T1000 (cell line): ENCODE measurements at places on chromosomes 6 and 20.

- DNase-seq: no peak
Observed at GRCh38 chr6:146389740-146390139, 153.9 kb upstream of the RAB32 start.

GRCh38 chr6:137307163-137307854 lies 88.1 kb upstream of the IFNGR1 start:
- no peak for DNase-seq

DNA sequence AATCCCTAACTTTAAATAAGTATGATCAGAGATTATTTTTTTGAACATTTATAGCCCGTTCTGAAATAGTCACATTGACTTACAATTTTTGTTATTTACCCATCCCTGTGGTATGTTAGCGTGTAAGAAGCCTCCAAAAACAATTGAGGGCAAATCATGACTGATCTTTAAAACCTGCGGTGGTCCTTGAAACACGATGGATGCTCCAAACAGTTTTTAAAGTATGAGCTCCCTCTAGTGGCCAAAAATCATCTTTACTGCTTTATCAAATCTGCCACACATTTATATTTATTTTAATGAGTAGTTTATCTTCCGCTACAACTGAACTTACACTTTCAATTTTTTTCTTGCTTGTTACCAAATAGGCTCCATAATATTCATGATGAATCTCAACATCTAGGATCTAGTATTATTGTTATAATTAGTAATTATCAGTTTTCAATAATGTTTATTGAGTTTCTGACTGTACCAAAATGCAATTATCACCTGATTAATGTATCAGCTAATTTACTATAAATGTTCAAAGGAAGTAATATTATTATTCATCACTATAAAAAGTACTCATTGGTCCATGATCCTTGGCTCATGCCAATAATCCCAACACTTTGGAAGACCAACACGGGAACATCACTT lies 52.2 kb downstream of the MARCKS start:
- no peak for DNase-seq

- DNase-seq: no peak
Observed at GRCh38 chr6:142407685-142408273, 106.0 kb downstream of the ADGRG6 start.

- DNase-seq: no peak
Observed at GRCh38 chr6:78605909-78606446, 261.4 kb upstream of the IRAK1BP1 start.

DNA sequence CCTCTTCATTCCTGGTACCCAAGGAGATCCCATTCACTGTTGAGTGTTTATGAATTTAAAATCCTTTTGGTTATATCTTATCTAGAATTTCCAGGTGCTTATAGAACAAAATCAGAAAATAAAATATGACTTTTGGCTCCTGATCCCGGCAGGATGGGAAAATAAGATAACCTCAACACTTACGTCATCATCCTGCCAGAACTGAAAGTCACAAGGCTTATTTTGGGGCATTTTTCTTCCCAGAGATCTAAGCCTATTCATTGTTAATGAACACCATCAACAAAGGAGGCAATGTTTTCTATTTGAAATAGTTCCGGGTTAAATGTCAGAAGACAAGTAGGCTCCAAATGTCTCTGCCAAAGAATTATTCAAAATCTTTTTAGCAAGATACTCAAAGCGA lies 580.6 kb downstream of the TFAP2A start:
- DNase-seq: no peak

DNA sequence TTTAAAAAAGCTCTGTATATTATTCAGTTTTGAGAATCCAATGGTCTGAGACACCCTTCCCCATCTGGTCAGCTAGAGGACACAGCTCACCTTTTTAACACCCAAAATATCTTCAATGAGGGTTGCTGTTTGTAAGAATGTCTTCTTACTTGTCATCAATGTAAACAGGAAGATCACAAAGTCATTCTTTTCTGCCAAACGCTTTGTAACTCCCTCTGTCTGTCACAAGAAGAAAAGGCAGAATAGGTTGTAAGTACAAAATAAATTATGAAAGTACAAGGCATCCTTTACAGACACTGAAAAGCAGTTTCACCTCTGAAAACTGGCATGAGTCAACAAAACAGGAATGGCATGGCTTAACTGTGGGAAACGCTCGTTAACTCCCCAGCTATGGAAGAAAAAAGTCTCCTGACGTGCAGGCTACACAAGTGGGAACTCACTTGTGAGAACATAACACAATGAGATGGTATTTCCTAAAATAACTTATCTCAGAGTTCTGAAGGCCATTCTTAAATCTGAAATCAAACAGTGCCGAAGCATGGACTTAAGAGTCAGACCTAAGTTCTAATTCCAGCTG lies 42.7 kb downstream of the TRPC4AP start:
- DNase-seq: no peak

DNA sequence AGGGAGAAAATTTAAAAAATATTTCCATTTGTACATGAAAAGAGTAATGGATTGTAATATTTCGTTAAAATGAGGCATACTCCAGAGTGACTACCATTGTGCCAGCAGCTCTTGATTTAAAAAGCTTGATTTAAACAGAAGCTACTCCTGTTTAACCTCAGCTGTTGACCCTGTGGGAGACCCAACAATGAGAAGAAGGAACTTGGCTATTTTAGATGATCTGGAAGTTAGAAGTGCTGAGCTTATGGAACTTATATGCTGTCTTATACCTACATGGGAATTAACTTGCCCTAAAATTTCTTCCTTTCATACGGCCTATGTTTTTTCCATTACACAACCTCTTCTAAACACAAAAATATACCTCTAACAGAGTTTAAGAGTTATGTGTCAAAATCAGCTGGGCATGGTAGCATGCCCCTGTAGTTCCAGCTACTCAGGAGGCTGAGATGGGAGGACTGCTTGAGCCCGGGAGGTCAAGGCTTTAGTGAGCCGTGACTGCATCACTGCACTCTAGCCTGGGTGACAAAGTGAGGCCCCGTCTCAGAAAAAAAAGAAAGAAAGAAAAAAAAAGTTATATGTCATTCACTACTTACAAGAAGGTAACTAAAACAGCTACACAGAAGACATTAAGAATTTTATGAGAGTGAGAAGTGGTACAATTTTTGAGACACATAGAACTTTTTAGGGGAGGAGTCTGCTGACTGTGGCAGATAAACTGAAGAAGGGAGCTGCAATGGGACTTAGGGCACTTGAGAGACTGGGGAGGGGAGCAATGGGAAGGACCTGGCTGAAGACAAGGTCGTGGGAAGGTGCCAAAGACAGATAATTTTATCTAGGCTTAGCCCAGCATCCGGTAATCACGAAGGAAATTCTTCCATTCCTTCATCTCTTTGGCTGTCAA lies 139.9 kb downstream of the MYB start:
- no peak for DNase-seq

GRCh38 chr6:35967076-35967774 lies 46.3 kb upstream of the SRPK1 start:
- no peak for DNase-seq

DNA sequence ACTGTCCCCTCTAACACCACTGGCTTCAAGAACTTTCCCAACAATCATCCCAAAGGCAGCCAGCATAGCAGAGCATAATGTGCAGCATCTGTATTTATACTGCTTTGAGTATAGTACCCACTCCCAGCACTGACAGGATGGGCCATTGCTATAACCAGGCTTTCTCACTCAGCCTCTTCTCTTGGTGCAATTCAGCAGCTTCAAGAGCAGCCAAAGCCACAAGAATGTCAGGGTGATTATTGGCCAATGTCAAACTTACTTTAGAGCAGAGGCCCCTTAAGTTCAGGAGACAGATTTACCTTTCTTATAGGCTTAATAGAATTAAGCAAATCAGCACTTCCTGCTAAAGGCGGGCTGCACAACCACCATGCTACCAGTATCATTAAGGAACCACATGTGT lies 232.4 kb upstream of the RSPO3 start:
- no peak for DNase-seq

- no peak for DNase-seq
Observed at GRCh38 chr20:14921513-14921912, 584.1 kb upstream of the FLRT3 start.

GRCh38 chr6:49675816-49676215 lies 37.5 kb downstream of the CRISP2 start:
- DNase-seq: no peak

- no peak for DNase-seq
Observed at GRCh38 chr6:92810913-92811312, 608.4 kb downstream of the EPHA7 start.

- DNase-seq: no peak
Observed at GRCh38 chr20:1805816-1806215, 89.4 kb upstream of the SIRPA start.

GRCh38 chr6:166029506-166029905 lies 138.1 kb downstream of the TBXT start:
- no peak for DNase-seq

DNA sequence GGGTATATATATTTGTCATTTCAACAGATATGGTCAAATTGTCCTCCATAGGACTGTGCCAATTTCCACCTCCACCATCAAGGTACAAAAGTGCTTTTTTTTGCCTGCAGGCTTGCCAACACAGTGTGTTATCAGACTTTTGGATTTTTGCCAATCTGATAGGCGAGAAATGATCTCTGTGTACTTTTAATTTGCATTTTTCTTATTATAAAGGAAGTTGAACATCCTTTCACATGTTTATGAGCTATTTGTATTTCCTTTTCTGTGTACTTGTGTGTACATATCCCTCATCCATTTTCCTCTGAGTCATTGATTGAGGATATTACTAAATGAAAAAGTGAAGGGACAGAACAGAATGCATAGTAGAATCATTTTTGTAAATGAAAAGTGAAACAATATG lies 39.0 kb upstream of the PTPN1 start:
- DNase-seq: no peak

- no peak for DNase-seq
Observed at GRCh38 chr6:109172101-109172746, 76.9 kb downstream of the CEP57L1 start.

- DNase-seq: no peak
Observed at GRCh38 chr6:152271776-152272464, 365.2 kb downstream of the SYNE1 start.

- no peak for DNase-seq
Observed at GRCh38 chr6:115986026-115986425, 74.7 kb downstream of the FRK start.

DNA sequence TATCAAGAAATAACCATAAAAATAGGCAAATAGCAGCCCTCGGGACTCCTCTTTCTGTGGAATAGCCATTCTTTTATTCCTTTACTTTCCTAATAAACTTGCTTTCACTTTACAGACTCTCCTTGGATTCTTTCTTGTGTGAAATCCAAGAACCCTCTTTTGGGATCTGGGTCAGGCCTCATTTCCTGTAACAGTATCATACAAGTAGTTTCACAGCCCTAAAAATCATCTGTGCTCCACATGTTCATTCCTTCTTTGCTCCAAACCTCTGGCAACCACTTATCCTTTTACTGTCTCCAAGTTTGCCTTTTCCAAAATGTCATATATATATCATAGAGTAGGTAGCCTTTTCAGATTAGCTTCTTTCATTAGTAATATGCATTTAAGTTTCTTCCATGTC lies 13.5 kb upstream of the NT5E start:
- DNase-seq: no peak

DNA sequence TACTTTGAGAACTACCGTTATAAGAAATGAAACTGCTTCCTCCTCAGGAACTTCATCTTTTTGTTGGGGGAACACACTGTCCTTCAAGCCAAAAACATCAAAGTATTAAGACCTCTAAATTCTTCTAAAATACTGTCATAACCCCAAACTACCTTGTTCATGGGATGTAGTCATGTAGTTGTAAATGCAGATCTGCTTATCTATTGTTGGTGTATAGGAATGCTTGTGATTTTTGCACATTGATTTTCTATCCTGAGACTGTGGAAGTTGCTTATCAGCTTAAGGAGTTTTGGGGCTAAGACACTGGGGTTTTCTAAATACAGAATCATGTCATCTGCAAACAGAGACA lies 282.9 kb upstream of the RUNX2 start:
- DNase-seq: no peak

DNA sequence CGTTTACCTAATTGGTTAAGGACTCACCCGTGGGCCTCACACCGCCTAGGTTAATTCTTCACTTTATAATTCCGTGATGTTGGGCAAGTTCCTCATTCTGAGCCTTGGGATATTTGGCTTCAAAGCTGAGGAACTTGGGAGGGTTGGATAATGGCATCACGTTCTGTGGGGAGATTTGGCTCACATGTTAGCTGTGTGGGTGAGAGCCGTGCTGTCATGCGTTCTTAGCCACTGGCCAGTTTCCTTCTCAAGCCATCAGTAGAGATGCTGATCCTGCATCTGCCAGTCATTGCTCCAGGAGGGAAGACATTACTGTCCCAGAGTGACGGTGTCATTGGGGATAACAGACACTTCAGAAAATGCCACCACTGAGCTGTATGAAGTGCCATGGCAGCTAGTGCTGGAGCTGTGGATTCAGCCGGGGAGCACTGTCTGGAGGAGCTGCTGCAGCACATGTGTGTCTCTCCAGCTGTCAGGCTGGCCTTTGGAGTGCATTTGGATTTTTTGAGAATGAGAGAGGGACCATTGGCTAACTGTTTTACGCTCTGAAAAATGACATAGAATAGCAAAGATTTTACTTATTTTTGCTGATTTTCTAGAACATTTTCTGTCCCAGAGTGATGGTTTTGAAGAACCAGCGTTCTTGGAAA lies 16.5 kb downstream of the IGF2R start:
- DNase-seq: no peak

- DNase-seq: no peak
Observed at GRCh38 chr6:583635-584034, 73.3 kb downstream of the HUS1B start.

DNA sequence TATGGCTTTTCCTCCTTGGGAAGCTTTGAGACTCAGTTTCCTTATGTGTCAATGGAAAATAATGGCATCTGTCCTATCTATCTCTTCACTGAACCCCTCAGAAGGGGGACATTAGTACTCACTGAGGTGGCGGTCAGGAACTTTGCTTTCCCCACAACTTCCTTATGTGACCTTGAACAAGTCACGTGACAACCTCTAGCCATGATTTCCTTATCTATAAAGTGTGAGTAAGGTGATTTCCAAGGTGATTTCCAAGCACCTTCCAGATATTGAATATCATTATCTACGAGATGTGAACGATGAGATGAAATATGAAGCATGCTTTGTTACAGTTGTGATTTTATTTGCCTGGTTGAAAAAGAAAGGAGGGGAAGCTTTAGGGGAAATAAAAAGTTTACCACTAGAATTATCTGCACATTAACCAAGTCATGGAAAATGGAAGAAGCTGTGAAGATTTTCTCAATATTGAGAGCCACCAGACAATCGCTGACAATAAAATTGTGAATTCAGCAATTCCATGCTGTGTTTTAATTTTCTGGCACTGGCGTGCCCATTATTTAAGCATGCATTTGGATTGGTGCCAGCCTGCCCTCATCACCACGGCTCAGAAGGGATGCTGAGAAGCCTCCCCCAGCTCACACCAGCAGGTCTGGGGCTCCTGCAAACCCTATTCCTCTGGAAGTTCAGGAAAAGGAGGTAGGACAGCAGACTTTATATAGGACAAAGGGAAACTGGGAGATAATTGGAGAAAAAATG lies 255.3 kb downstream of the CD83 start:
- no peak for DNase-seq

GRCh38 chr6:6881438-6882225 lies 226.1 kb upstream of the RREB1 start:
- DNase-seq: no peak

GRCh38 chr20:33030076-33030475 lies 1.4 kb upstream of the BPIFB6 start:
- no peak for DNase-seq
